ENCODE measurements at places on chromosomes 16 and 17.

- peak; percentile 10 for DNase-seq
Measured at GRCh38 chr16:53094013-53094630, 39.3 kb downstream of the CHD9 start.

GRCh38 chr16:88328313-88328980, 54.3 kb upstream of the ZNF469 start:
- DNase-seq: no peak

GRCh38 chr16:56360117-56361008, 65.0 kb downstream of the AMFR start:
- DNase-seq: no peak

DNA sequence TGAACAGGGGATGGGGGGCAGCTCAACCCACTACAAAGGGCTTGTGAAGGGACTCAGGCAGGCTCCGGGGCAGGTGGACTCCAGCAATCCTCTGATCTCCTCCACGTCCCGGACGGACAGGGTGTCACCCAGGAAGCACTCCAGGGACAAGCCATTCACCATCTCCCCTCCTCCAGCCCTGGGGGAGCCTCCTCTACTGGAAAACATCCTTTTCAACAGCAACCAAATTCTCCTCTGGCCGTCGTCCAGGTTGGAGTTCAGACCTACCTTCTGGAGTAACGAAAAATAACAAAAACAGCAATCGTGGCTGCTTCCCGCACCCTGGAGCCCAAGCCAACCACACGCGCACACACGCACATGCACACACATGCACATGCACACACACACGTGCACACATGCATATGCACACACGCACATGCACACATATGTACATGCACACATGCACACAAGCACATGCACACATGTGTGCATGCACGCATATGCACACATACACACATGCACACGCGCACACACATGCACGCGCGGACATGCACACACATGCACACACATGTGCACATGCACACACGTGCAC, 8.9 kb upstream of the RBFOX3 start:
- no peak for DNase-seq

DNA sequence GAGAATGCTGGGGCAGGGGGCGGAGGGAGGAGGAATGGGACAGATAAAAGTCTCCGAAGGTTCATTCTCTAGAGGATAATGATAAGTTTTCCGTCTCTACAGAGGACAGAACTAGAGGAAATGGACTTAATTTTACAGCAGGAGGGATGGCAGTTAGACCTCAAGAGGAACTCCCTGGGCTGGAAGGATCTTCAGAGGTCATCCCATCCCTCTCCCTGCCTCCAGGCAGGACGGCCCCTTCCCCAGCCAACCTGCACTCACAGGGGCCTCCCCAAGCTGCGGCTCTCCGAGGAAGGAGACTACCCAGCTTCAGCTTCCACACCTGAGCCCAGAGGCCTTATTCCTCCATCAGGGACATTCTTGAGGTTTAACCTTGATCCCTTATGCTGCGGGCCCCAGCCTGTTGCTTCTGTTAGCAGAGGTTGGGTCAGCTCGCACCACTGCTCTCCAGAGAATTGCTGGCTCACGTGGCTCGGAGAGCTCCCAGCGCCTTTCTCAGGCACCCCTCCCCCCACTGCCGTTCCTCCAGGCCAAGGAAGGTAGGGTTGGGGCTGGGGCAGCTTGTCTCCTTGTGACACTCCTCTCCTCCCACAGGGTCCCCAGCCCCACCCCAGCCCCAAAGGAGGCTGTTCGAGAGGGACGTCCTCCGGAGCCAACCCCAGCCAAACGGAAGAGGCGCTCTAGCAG, 8.5 kb downstream of the ELOB start:
- no peak for DNase-seq

GRCh38 chr17:47696717-47697642, 3.0 kb downstream of the TBKBP1 start:
- no peak for DNase-seq

- no peak for DNase-seq
Measured at GRCh38 chr17:74357466-74357809, 4.2 kb downstream of the BTBD17 start.

GRCh38 chr16:89921131-89921701, 1.9 kb upstream of the TUBB3 start:
- DNase-seq: peak; percentile 28

- DNase-seq: no peak
Measured at GRCh38 chr16:30376461-30376902, 1.9 kb downstream of the MYL11 start.

GRCh38 chr17:78805301-78805700, 23.2 kb upstream of the CYTH1 start:
- peak; percentile 90 for DNase-seq

- DNase-seq: no peak
Measured at GRCh38 chr16:79407461-79408135, 192.9 kb downstream of the MAF start.

DNA sequence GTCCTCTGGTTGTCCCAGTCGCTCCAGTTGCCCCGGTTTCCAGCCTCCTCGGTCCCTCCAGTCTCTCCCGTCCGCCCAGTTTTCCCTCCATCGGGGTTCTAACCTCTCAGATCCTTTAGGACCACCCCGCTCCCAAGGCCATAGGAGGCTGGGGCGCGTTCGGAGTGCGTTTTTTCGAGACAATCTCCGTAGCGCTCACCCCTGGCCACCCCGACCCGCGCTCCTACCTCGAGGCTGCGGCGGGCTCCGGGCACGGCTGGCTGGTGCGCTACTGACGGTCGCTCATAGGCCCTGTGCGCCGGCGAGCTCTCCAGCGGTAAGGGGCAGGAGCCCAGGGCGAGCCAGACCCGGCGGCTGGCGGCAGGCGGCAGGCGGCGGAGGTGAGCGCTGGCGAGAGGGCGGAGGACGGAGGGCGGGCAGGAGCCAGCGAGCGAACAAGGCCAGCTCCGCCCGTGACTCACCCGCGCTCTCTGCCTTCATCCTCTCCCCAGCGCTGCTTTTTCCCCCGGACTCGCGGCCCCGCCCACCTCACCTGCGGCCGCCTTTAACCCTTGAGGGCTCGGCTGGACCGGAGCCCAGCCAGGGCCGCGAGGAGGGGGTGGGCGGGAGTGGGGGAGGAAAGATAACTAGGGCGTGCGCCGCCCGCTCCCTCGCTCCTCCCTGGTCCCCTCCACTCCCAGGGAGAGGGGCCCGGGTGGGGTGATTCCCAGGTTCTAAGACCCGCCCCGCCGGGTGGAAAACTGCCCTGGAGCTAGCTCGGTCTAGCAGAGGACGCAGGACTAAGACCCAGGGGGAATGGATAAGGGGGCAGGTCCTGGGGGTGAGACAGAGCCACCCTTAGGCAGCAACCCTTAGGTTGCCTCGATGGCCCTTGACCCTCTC, at the start of gene SP6:
Gene SP6, minus strand, starts transcription at position 472 of the 882 bp plus-strand sequence. CDS start 2,734 bp downstream, outside the sequence.
- peak; percentile 57 for DNase-seq

DNA sequence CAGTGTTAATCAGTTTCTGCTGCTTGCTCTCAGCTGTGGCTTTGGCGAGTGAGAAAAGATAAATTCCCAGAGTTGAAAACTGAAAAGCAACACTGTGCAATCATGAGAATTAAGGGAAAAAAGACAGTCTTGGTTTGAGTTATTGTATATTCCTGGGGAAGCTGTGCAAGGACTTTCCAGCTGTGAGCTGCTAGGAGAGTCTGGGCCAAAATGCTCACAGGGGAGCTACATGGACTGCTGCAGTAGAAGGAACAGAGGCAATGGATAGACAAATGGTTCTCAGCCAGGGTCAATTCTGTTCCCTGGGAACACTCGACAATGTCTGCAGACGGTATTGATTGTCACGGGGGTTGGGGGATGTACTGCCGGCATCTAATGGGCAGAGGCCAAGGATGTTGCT, 102.0 kb upstream of the ADAMTS18 start:
- no peak for DNase-seq

DNA sequence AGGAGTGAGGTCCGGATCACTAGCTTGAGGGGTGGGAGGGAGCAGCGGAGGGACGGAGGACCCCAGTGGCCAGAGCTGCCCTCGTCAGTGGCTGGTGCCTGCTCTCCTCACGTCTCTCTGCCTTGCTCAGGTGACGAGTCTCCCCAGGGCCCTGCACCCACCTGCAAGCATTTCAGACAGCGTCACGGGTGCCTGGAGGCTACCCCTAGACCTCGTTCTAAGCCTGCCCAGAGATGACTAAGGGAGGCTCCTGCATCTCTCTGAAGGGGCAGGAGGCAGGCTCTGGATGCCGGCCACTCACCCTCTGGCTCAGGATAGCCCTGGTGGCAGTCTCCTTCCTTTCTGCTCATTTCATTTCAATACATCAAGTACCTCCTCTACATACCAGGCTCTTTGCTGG, 68.8 kb downstream of the MRC2 start:
- no peak for DNase-seq

GRCh38 chr17:43024407-43025289, at the start of gene RND2:
RND2 (plus strand) TSS chr17:43025231; CDS start chr17:43025348, 117 bp downstream.
- DNase-seq: peak; percentile 76

- peak; percentile 9 for DNase-seq
Measured at GRCh38 chr17:56762988-56763387, 70.7 kb downstream of the C17orf67 start.

- DNase-seq: no peak
Measured at GRCh38 chr16:30485818-30486436, 13.4 kb downstream of the ITGAL start.

DNA sequence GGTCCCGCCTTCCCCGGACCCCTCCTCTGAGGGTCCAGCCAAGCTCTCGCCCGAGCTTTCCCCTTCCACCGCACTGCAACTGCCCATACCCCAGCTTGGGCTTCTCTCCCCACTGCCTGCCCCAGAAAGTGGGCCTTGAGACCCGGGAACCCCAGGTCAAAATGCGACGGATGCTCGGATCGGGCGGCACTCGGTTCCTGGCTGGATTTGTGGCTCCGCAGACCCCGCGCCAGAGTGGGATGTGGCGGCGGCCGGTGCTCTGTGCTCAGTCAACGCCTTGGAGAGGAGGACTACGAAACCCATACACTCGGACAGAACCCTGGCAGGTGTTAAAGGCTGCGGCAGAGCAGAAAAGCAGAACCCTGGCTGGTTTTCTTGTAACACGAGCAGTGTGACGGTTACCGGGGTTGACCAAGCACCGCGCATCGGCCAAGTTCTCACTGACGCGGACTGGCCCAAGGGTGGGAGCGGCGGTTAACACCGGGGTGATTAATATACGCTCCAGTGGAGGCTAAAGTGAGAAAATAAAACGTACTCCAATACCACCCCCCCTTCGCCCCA, 885 bp upstream of the SLFN13 start:
- no peak for DNase-seq

DNA sequence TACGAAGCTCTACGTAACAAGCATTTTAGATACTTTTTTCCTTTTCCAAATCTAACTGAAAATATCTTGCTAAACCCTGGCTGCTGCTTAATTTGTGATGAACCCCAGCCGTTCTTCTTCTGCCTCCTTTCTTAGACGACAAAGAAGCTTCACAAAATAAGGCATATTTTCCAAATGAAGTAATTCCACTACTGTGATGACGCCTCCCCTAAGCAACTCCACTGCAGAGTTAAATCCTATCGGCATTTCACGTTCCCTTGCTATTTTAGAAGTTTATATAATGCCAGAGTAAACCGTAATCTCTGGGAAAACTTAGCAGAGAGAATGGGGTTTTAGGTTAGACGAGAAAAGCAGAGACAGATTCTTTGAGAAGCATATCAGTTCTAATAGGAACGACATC, 683.1 kb upstream of the SALL1 start:
- no peak for DNase-seq

GRCh38 chr17:6479622-6480302, 35.5 kb downstream of the PIMREG start:
- DNase-seq: no peak

- DNase-seq: no peak
Measured at GRCh38 chr17:35977509-35977908, 3.8 kb downstream of the CCL16 start.

GRCh38 chr16:71338193-71338592, 20.3 kb upstream of the CALB2 start:
- DNase-seq: no peak

- no peak for DNase-seq
Measured at GRCh38 chr16:4982056-4982867, 24.1 kb downstream of the SEC14L5 start.

DNA sequence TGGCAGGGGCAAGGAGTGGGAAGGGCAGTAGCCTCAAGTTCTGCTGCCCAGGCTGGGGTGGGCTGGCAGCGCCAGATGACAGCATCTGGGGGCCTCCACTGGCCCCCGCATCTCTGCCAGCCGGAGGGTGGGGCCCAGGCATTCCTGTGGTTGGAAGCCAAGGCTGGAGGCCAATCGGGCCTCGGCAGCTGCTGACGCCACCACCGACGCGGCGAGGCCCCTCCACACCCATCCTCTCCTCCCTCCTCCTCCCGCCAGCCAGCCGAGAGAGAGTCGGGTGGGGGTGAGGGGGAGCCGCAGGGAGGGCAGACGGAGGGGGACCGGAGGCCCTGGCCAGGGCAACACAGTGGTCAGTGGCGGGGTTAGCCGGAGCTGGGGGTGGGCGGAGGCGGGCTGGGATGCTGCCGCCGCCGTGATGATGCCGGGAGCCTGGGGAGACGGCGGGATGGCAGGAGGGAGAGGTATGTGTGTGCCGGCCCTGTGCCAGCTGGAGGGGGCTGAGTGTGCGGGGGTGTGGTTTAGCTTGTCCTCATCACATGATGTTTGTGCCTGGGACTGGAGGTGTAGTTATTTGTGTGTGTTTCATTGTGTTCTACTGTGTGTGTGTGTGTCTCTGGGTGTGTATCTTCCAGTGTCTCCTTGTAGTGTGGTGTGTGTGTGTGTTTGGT, 36.6 kb downstream of the ARHGAP23 start:
- DNase-seq: no peak

DNA sequence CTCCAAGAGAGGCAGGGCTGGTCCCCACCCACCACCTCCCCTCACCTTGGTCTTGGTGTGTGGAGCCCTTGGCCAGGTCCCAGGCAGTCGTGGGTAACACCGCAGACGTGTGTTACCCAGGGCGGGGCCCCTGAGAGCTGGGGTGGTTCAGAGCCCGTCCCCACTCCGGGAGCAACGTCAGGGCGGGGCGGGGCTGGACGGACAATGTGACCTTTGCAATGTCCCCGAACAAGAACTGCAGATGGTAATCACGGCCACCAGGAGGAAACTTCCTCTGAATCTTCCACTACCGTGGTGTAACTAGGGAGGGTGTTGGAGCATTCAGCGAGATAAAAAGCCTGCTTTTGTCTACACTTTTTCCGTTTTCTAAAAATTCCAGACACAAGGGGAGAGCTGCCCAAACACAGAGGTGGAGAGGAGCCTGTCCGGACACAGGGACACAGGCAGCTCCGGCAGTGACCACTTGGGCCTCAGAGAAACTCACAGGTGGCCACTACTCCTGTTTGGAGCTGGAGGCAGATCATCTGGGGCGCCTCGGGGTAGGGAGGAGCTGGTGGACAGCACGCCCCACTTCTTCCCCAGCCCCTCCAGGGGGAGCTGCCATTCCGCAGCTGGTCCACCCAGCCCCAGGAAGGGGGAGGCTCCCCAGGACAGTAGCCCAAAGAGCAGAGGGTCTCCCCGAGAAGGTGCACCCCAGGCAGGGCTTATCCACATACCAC, 14.2 kb upstream of the SLC38A10 start:
- DNase-seq: peak; percentile 23

- DNase-seq: no peak
Measured at GRCh38 chr16:23316634-23317265, 14.6 kb downstream of the SCNN1B start.

GRCh38 chr16:89607937-89608740, 5.3 kb upstream of the DPEP1 start:
- DNase-seq: no peak
